Temporal lobe (tissue), 4 donors: ENCODE measurements at places on chromosomes 7 and 10. TPM values are rescaled to one million over a fixed set of nuclear protein-coding genes. Genes with fewer than 3 reads are reported as not detected.

Gene C10orf105
- total RNA-seq: 0.25 TPM

Gene CDH23
- 3.4 TPM for total RNA-seq

Gene SHOC2
- 109 TPM for total RNA-seq

Gene ATXN7L1
- 10.3 TPM for total RNA-seq

Gene TMEM26
- total RNA-seq: 0.25 TPM

Gene BMPR1A
- total RNA-seq: 45.0 TPM

Gene HMX2
- total RNA-seq: not detected

Gene EBF3
- total RNA-seq: 0.74 TPM

Gene SLC26A3
- total RNA-seq: not detected

Gene BAMBI
- 3.0 TPM for total RNA-seq

Gene C10orf88
- 26.3 TPM for total RNA-seq

Gene CREB5
- total RNA-seq: 6.1 TPM

Gene MRC1
- total RNA-seq: 2.0 TPM

Gene LIPK
- total RNA-seq: not detected

Gene TSPAN15
- total RNA-seq: 3.7 TPM

Gene HABP2
- total RNA-seq: under 0.01 TPM

Gene SLC13A1
- not detected for total RNA-seq

Gene PPP1R9A
- 74.5 TPM for total RNA-seq

Gene KIAA1217
- 5.2 TPM for total RNA-seq

Gene GRK5
- 11.6 TPM for total RNA-seq
